ENCODE measurements at places on chromosomes 5 and 9.

- DNase-seq, result no peak
Observed at GRCh38 chr5:91219091-91219802, 163.9 kb downstream of the ARRDC3 start.

DNA sequence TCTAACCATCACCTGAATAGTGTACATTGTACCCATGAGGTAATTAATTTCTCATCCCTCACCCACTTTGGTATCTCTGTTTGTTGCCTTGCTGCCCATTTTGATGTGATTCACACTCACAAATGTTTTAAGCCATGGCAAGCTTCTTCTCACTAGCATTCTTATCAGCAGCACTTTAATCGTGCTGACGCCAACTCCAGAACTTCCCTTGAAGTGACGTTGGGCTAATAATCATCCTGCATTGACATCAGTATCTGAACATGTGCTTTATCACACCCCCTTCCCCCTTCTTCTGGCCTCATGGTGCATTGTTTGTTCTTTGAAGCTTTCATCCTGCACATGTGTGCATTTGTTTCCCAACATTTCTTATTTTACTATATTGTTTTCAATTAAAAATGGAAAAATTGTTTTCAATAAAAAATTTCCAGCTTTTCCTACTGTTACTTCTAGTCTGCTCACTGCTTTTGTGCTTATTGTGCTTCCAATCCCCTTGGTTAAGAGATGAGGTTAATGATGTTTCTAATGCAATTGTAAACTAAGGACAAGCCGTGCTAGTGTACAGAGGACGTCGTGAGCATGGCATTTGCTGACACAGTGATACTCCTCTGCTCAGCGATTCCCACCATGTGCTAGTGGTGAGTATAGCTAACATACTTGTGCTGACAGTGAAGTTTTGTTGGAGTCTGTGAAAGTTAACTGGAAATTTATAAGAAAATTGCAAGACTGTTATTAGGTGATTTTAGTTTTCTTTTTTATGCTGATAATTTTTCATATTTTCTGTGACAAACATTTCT is 238.5 kb downstream of the KDM4C start:
- DNase-seq, result no peak

GRCh38 chr5:73940801-73941200 is 314.8 kb downstream of the ARHGEF28 start:
- DNase-seq, result no peak

DNA sequence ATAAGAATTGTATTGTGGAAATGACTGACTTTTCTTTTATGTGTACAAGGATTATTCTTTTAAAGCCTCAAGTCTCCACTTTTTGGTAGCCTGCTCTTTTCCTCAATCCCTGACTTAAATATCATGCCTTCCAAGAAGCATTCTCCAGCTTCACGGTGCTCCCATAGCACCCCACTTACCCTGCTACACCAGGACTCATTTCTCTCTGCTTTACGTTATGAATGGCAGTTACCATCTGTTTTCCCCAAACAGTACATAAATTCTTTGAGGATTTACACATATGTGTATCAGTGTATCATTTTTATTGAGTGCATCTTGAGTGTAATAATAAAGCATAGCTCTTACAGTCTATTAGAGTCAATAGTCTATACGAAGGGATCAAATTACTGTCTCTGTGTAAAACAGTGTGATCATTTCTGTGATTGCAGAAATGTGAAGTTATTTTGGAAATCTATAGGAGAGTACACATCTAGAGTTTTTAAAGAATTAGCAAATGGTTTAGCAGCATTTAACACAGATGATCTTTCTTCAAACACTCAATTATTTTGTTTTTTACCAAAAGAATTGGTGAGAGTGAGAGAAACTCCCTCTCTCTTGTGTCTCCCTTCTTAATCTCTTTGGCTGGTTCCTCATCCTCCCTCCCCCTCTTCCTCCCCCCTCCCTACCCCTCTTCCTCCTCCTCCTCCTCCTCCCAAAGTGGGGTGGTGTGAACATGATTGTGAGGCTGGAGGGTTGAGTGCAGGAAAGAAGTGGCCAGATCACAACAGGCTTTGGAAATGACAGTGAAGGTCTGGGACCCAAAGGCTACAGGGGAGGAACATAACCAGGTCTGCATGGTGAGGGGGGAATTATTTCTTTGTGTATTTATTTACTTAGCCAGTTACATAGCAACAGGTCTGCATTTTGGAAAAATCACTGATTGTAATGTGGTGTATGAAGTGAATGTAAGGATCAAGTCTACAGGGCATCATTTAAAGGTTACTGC is 27.6 kb upstream of the ECM2 start:
- no peak for DNase-seq
